Urothelium cell line (cell line): ENCODE measurements at places on chromosomes 3 and 15.

GRCh38 chr15:33638453-33638852, 327.7 kb downstream of the RYR3 start:
- no peak for DNase-seq

DNA sequence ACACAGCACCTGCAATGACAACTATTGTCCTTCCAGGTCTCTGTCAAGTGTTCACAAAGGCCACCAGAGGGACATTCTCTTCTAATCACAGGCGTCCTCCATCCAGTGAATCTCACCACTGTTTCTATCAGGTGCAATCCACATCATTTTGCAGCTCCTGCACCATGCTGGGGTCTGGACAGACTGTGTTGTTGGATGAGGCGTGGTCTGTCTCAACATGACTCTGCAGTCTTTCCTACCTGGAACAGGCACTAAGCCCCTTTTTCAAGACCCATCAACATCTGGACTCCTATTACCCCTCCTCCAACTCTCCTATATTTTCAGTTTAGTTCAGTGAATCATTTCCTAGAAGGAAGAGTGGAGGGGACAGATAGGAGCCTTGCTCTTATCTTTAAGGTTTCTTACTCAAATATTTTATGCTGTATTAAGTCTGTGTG, 31.5 kb upstream of the VEPH1 start:
- DNase-seq, result no peak

- no peak for DNase-seq
Observed at GRCh38 chr15:47473832-47474231, 243.5 kb upstream of the SEMA6D start.

GRCh38 chr3:189123595-189124387, 48.0 kb upstream of the TPRG1 start:
- DNase-seq, result no peak

DNA sequence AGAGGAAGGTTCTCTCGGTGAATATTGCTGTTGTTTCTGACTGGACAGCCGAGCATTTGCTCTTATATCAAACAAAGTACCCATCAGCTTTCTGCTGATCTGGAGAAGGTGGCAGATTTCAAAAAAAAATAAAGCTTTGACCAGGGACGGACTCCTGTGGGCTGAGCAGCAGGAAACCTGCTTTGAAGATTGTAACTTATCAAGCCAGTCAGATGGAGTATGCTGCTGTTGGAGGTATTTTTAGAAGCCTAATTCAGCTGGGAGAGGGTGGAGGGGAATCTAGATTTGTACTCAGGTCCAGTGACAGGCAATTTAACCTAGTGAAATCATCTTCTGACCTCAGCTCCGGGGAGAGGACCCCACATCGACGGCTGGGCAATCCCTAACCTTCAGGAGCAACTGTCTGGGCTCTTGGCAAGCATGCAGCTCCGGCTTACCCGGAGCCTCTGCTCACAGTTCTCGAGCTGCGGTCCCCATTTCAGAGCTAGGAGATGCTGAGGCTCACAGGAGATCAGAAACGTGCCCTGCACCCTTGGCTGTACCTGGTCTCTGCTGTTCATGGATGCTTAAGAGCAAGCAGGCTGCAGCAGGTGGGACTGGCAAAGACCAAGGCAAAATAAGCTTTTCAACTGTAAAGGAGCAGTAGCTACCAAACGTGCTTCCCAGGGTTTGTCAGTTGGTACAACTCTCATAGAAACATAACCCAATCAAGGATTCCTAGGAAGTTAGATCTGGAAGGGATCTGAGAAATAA, 89.3 kb upstream of the ST8SIA2 start:
- DNase-seq, result no peak

- DNase-seq, result no peak
Observed at GRCh38 chr3:108054935-108055334, 35.9 kb downstream of the CD47 start.

DNA sequence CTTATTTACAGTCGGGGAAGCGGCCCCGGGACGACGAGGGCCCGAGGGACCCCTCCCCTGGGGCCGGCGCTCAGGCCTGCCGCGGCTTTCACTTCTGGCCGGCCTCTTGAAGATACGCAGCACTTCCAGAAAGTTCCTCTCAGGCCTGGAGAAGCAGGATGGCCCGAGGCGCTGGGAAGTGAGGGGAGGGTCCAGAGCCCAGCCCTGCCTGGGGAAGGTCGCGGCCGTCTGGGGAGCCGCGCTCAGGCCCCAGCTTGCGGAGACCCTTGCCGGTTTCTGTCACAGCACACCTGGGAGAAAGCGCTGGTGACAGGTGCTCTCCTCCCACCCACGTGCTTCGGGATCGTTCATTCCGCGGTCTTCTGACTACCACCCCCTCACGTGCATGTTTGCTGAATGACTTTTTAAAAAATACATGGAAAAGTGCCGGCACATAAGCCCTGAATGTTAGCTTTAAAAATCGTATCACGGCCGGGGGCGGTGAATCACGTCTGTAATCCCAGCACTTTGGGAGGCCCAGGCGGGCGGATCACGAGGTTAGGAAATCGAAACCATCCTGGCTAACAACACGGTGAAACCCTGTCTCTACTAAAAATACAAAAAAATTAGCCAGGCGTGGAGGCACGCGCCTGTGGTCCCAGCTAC, 727 bp upstream of the TM2D3 start:
- peak; percentile 42 for DNase-seq

DNA sequence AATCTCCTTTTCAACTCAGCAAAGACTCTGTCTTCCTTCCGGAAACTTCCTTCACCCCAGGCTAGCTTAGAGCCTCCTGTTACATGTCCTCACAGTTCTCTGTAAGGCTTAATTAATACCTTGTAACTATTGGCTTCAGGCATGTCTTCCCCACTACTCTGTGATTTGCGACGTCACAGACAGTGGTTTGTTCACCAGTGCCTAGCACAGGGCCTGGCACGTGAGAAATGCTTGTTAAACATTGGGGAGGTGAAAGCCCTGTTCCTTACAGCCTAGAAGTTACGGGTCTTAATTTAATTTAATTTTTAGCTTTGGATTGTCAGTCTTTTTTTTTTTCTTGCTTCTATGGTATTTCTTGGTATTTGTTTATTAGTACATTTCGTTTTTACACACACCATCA, 36.4 kb upstream of the CACNA2D3 start:
- no peak for DNase-seq

DNA sequence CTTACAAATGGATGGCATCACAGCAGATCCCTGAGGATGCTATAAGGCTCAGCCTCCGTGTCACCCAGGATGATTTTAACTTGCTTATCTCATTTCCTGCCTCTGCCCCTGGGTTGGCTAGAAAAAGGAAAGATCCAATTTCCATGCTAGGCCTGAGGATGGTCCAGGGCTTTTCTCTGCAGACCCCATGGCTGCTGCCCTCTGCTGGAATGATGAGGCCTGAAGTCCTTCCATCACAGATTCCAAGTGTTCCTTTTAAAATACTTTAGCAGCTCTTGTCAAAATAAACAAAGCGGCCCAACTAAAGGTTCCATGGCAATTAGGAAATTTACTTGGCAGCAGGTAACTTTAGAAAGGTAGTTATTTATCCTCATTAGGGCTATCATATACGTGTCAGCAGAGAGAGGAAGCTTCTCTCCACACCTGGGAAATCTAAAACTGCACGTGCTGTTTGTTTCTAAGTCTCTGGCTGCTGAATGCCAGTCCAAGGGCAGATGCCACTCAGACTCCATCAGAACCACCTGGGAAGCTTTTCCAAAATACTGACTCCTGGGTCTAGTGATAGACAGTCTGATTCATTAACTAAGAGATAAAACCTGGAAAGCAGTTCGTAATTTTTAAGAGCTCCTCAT, 401.9 kb upstream of the IL12A start:
- DNase-seq, result peak; percentile 38

DNA sequence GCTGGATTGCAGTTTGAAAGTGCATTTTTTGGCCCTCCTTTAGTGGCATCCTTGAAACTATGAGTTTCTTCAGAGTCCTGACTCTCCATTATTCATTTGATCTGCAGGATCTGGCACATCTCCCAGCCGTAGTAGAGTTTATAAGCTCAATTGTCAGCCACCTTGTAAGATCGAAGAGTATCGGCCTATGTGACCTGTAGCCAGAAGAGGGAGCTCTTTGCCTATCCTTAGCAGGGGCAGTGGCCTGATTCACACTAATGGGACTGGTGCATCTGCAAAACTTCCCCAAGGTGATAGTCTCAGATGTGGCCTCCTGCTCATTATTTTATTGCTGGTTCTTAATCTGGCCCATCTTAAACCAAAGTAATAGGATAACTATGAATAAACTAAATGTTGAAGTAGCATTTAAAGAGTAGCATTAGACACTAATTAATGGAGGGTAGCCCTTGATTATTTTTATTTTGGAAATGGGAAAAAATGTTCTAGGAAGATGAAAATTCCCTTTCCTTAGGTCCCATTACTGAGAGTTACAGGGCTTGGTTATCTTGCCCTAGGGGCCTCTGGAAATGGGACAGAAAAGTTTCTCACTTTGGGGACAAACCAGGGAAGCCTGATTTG, 21.2 kb downstream of the GCSAM start:
- DNase-seq, result peak; percentile 77

- no peak for DNase-seq
Observed at GRCh38 chr3:188505151-188505550, 351.2 kb downstream of the LPP start.

GRCh38 chr3:71421820-71422566, 161.5 kb downstream of the FOXP1 start:
- DNase-seq, result no peak

- DNase-seq, result no peak
Observed at GRCh38 chr3:137669519-137670060, 94.5 kb upstream of the SOX14 start.

GRCh38 chr15:25327686-25328085, 111.1 kb downstream of the UBE3A start:
- no peak for DNase-seq
